Lower lobe of right lung (tissue), 2 donors: ENCODE measurements at places on chromosomes 2 and 18. TPM values are rescaled to one million over a fixed set of nuclear protein-coding genes. Genes with fewer than 3 reads are reported as not detected.

HOXD13 gene
- not detected for total RNA-seq

PRKAG3 gene
- total RNA-seq = not detected

DNA sequence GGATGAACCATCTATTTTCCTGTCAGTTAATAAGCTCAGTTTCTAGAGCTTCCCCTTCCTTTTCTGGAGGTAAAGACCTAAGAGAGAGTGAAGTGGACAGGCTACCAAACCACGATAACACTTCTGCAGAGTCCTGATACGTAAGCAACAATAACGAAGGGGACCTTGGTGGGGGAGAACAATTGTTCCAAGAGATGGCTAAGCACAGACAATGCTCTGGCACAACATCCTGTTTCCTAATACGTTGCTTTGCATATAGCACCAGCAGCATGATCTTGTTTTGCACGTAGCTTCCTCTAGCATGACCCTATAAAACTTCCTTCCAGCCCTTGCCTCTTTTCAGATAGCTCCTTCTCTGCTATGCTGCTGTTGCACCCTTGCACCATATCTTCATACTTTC lies 247.3 kb downstream of the RAD51AP2 start:
- no peak overlapping the region for H3K27ac ChIP-seq
- H3K27me3 ChIP-seq = no peaks in the 10 kb centered on the region
- H3K4me1 ChIP-seq = no peaks in the 10 kb centered on the region
- no peaks in the 10 kb centered on the region for H3K36me3 ChIP-seq
- no peak for DNase-seq

DNA sequence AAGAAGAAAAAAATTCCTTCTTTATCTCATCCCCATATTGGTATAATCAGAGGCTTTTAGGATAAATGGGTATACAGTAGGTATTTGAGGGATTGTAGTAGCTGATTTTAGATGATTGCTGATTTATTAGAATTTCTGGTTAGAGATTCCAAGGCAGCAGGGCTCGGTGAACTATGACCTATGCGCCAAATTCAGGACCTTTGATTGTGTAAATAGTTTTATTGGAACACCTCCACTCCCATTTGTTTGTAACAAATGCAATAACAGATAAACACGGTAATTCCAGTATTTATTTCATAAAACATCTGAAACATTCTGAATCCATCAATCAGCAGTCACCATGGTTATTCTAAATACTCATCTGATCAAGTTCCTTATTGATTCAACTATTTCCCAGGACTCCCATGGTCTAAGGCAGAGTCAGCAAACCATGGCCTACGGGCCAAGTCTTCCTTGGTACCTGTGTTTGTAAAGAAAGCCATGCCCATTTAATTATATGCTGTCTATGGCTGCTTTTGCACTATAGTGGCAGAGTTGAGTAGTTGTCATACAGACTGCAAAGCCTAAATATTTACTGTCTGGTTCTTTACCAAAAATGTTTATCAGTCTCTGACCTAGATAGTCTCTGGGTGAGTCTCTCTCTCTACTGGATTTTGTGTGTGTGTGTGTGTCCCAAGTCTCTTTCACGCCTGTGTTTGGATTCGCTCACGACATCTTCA lies 4.3 kb downstream of the MGAT5 start:
- peaks cover 5% of the 10 kb centered on the region for H3K36me3 ChIP-seq
- no peaks in the 10 kb centered on the region for H3K27me3 ChIP-seq
- H3K27ac ChIP-seq = no peak overlapping the region
- peaks cover 44% of the 10 kb centered on the region for H3K4me1 ChIP-seq
- H3K4me3 ChIP-seq = no peak overlapping the region

DNA sequence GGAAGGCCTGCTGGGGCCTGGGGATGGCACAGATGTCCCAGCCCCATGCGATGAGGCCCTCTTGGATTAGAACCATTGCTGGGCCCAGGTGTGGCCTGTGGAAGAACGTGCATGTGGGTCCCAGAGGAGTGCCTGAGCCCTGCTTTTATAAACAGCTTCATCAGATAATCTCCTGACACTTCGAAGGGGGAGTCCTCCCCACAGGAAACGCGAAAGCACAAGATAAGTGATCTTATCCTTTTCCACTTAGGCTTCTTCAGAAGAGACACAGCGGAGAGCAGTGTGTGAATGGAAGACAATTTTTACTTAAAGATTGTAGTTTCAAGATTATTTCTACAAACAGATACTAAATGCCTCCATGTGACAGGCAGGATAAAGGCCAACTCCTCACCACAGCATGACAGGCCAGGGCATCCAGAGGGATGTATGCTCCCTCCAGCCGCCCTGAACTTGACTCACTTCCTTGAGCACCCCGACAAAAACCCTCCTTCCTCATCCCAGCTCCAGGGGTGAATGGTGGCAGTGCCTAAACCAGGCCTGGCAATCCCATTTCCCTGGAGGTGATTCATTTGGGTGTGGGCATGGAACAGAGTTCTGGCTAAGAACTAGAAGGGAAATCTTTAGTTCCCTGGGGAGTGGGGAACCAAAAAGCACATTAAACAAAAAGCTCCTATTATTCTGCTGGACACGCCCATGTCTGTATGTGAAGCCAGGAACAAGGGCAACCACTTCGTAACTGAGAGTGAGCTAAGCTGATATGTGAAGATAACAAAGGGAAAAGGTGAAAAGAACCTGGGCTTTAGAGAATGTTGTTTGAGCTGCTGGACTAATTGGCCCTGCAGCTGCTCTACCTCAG lies 56.2 kb upstream of the TMEM163 start:
- H3K4me1 ChIP-seq = no peaks in the 10 kb centered on the region
- DNase-seq = no peak
- H3K36me3 ChIP-seq = no peaks in the 10 kb centered on the region
- no peaks in the 10 kb centered on the region for H3K27me3 ChIP-seq
- no peak overlapping the region for H3K27ac ChIP-seq
- H3K4me3 ChIP-seq = no peak overlapping the region

GRCh38 chr2:236769981-236770671 lies 200.5 kb downstream of the ACKR3 start:
- H3K27ac ChIP-seq = no peak overlapping the region
- no peaks in the 10 kb centered on the region for H3K36me3 ChIP-seq
- no peak for DNase-seq
- H3K27me3 ChIP-seq = no peaks in the 10 kb centered on the region
- no peaks in the 10 kb centered on the region for H3K4me1 ChIP-seq

LRRTM1 gene
- total RNA-seq = not detected

DNA sequence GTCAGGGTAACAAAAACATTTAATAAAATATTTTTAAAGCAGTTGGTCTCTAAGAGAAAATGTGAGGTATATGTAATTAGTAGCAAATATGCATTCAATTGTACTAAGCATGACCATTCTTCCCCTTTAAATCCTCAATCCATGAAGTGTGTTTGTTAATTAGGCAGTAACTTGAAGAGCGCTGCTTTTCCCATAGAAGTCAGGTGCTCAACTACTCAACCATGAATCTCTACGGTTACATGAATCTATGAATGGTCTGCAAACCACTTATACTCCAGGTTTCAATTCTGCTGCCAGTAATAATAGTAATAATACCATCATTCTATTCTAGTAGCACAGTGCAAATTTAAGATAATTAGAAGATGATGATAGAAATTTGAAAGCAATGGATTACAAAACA lies 55.8 kb downstream of the SLC8A1 start:
- H3K4me1 ChIP-seq = no peaks in the 10 kb centered on the region
- H3K27me3 ChIP-seq = no peaks in the 10 kb centered on the region

DNA sequence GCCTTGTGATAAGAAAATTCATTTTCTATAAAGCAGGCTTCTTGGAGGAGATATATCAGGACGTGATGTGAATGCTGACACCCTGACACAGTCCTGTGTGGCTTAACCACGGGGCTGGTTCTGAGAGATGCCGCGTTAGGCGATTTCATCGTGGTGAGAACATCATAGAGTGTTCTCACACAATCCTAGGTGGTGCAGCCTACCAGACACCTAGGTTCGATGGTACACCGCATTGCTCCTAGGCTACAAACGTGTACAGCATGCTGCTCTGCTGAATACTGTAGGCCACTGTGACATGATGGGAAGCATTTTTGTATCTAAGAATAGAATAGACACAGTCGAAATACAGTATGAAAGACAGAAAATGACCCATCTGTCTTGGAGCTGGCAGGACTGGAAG lies 82.5 kb downstream of the TNFRSF11A start:
- DNase-seq = no peak
- no peak overlapping the region for H3K4me3 ChIP-seq
- no peaks in the 10 kb centered on the region for H3K36me3 ChIP-seq

DNA sequence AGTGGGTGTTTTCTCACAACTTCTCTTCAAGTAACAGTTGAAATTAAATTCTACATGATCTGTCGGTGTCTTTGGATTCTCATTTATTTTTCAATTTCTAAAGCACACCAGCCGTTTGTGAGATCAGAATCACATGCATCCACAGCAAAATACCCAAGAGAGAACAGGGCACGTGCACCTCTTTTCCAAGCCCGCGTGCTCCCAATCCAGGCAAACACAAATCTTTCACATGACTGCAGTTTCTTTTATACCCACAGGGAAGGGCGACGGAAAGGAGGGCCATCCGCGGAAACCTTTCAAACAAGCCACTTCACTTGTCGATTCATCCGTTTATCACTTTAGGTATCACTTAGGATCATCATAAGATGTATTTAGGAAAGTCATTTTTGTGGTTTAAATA lies 13.0 kb upstream of the DAPL1 start:
- no peak overlapping the region for H3K27ac ChIP-seq
- no peaks in the 10 kb centered on the region for H3K36me3 ChIP-seq
- DNase-seq = no peak
- no peak overlapping the region for H3K4me3 ChIP-seq

DNA sequence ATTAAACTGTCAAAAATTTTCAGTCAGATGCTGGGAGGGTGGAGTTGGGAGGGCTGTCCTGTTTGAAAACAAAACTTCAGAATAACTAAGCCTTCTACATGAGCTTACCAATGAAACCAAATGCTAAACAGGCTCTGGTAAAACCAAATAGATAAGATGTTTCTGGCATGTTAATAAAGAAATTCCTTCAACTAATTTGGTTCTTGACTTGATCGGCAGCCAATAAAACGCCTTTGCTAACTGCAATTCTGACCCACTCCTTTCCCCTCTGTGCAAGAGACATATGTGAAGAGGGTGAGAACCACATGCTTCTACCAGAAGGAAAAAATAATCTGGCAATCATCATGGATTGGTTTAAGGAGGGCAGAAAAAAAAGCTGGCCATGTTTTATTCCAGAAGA lies 20.9 kb downstream of the MAP4K3 start:
- peaks cover 41% of the 10 kb centered on the region for H3K4me1 ChIP-seq
- H3K4me3 ChIP-seq = no peak overlapping the region
- H3K27ac ChIP-seq = no peak overlapping the region
- H3K27me3 ChIP-seq = no peaks in the 10 kb centered on the region
- DNase-seq = no peak

GRCh38 chr2:152047824-152048471 lies 50.9 kb downstream of the CACNB4 start:
- no peaks in the 10 kb centered on the region for H3K36me3 ChIP-seq
- no peaks in the 10 kb centered on the region for H3K27me3 ChIP-seq
- H3K4me1 ChIP-seq = no peaks in the 10 kb centered on the region
- no peak overlapping the region for H3K27ac ChIP-seq

DNA sequence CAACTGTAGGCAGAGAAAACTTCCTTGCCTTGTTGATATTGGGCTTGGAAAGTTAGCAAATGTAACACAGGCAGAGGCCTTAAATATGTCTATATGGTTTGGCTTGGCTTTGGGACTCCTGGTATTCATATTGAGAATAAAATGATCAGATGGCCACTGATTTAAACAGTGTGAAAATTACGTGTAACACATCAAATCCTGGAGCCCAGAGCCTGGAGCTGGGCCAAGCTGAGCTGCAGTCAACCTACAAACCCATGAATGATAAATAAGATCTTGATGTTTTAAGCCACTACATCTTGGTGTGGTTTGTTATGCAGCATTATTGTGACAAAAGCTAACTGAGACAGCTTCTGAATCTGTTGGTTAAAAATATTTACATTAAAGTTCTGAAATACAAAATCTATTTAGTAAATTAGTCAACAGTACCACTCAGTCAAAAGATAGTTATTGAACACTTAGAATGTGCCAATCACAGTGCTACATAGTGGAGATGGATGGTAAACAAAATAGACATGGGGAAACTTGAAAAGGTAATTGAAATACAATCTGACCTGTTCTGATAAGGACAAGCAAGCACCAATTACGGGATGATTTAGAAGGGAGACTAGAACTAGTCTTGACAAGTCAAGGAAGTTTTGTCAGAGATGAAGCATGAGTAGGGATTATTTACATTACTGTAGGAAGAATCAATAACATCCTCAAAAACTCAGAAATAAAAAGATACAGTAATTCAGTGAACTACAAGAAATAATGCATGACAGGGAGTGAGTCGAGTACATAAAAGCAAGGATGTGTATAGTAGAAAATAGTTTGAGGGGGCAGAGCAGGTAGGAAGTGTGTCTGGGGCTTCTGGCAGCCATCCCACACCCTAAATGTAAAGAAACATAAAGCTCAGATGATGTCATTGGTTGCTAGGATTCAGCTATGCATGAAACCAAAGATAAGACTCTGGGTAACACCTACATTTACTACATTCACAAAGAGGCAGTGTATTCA lies 157.7 kb downstream of the HNMT start:
- H3K36me3 ChIP-seq = no peaks in the 10 kb centered on the region
- no peak overlapping the region for H3K27ac ChIP-seq
- H3K4me1 ChIP-seq = no peaks in the 10 kb centered on the region

GRCh38 chr2:84989422-84989821 lies 18.5 kb downstream of the KCMF1 start:
- H3K4me3 ChIP-seq = no peak overlapping the region
- no peaks in the 10 kb centered on the region for H3K36me3 ChIP-seq
- H3K4me1 ChIP-seq = peaks cover 59% of the 10 kb centered on the region
- DNase-seq = no peak
- no peaks in the 10 kb centered on the region for H3K27me3 ChIP-seq

GRCh38 chr2:33383855-33384598 lies 92.4 kb upstream of the RASGRP3 start:
- no peak for DNase-seq
- no peaks in the 10 kb centered on the region for H3K27me3 ChIP-seq
- no peaks in the 10 kb centered on the region for H3K4me1 ChIP-seq
- H3K27ac ChIP-seq = no peak overlapping the region

GRCh38 chr18:60664736-60665135 lies 292.2 kb upstream of the MC4R start:
- H3K4me1 ChIP-seq = no peaks in the 10 kb centered on the region
- no peaks in the 10 kb centered on the region for H3K36me3 ChIP-seq
- DNase-seq = no peak
- H3K4me3 ChIP-seq = no peak overlapping the region
- H3K27me3 ChIP-seq = no peaks in the 10 kb centered on the region

ACTR1B gene
- 56.0 TPM for total RNA-seq

- no peak overlapping the region for H3K27ac ChIP-seq
- H3K4me1 ChIP-seq = no peaks in the 10 kb centered on the region
- H3K36me3 ChIP-seq = no peaks in the 10 kb centered on the region
Measured at GRCh38 chr2:134791616-134792015, 46.8 kb upstream of the ACMSD start.

GRCh38 chr2:60502144-60502543 lies 51.3 kb downstream of the BCL11A start:
- H3K4me1 ChIP-seq = no peaks in the 10 kb centered on the region
- H3K27me3 ChIP-seq = no peaks in the 10 kb centered on the region
- no peak for DNase-seq
